Activated CD4-positive, alpha-beta T cell treated with anti-CD3 and anti-CD28 coated beads, Interleukin-2, Interleukin-4, amounts not matched to agents 100 ng/mL and 50 ng/mL, durations not matched to agents 16 hours and 8 hours (primary cell): ENCODE measurements at places on chromosomes 12 and 14.
A peak's percentile ranks its signal among the peaks of the same experiment; 100 is the strongest.

DNA sequence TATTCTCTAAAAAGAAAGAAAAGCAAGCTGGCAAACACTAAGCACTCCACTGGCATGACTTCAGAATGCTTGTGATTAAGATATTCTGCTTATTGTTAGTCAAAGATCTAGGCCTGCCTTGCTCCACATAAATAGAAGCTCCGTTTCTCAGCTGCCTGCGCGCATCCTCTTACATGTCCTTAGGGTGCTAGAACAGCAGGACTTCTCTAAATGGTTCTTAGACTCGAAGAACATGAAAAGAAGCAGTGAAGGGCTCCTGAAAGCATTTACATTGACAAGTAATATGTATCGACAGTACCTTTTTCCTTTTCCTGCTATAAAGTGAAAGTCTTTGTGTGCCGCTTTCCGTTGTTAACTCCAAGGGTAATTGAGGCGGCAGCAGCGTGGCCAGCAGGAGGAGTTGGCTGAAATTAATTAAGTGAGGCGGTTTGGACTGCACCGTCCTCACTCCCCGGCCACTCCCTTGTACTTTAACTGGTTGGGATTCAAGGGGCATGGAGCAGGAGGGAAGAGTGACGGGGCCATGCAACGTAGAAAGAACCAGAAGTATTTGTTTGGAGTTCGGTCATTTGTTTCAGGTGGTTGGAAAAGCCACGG lies 34.2 kb upstream of the OTX2 start:
- DNase-seq, result no peak

DNA sequence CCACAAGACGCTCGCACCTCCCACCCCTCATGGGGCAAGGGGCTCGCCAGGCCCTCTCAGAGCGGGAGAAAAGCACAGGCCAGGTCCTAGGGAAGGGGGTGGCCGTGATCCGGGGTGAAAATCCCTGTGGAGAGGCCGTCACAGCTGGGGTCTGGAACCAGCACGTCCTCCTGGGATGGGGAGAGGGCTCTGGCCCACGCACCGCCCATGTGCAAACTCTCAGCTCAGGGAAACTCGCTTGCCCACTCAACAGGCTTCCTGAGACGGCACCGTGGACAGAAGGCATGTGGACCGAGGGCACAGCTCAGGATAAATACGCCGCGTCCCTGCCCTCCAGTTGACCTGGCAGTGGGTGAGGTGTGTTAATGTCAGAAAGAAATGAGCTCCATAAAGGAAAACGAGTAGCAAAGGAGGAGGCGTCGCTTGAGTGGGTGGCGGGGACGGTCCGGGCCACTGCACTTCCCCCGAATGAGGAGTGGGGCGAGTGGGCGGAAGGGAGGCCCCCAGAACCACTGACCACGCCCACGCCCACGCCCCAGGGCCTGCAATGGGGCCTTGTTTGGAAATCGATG lies 57.6 kb upstream of the GALNT9 start:
- DNase-seq, result no peak

DNA sequence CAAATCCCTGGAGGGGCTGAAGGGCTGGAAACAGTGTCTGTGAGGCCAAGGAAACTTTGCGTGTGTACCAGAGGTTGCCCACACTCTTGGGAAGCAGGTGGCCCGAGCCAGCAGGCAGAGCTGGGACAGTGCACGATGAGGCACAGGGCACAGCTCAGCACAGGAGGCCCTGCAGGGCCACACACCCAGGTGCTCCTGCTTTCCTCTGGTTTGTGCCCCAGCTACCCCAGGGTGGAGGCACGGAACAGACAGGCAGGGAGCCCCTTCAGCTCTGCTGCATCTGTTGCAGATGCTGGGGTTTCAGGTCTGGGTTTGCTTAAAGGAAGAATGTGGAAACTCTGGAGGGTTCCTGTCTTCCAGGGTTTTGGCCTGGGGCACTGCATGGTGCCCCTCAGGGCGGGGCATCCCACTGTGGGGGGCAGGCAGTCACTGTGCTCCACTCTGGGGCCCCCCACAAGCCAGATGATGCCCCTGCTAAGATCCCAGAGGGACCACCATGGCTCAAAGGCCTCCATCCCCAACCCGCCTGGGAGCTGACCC lies 8.6 kb downstream of the TMEM179 start:
- no peak for DNase-seq

- no peak for DNase-seq
These were observed 385.9 kb downstream of the BMP4 start for GRCh38 chr14:53570411-53571387.

DNA sequence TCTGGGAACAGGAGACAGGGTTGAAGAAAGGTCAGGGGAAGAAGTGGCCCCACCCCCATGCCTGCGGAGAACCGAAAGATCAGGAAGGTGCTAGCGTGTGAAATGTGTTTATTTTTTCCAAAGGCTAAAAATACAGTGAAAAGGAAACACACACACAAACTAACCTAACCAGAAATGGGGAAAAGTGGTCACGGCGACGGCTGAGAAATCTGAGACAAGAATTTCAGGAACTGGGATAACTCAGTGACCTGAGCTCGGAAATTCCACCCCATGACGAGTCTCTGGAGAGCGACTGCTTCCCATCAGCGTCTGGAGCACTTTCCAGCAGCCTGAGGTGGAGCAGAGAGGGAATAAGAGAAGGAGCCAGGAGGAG lies 16.6 kb upstream of the RND1 start:
- no peak for DNase-seq

- DNase-seq, result no peak
These were observed 12.9 kb downstream of the GMFB start for GRCh38 chr14:54475911-54476310.

- no peak for DNase-seq
These were observed 57.0 kb downstream of the CCDC88C start for GRCh38 chr14:91360490-91361232.

- DNase-seq, result no peak
These were observed 602.7 kb upstream of the FOXG1 start for GRCh38 chr14:28163897-28164296.

DNA sequence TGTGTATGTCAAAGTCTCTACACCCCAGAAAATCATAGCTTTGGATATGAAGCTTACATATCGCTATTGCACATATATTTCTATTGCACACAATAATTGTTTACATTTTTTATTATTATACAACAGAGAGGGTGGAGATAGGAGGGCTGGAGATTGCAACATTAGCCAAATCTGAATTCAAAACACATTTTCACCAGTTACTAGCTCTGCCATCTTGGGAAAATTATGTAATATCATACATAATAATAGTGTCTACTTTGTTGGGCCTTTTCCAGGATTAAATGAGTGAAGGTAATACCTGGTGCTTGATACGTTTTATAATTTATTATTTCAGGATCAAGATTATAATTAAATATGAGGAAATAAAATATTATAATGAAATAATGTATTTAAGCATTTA lies 507.4 kb upstream of the TBX3 start:
- DNase-seq, result no peak

DNA sequence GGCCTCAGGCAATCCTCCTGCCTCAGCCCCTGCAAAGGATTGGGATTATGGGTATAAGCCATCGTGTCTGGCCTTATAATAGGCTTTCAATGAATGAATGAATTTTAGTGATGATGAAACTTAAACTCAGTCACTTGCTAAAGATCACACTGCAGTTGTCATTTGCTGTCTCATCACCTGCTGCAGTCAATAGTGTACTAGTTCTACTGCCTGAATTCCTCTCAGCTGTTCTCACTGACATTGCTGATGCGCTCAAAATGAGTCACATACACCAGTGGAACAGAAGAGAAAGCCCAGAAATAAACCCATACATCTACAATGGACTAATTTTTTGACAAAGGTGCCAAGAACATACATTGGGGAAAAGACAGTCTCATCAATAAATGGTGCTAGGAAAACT lies 5.6 kb upstream of the SYNJ2BP start:
- no peak for DNase-seq

DNA sequence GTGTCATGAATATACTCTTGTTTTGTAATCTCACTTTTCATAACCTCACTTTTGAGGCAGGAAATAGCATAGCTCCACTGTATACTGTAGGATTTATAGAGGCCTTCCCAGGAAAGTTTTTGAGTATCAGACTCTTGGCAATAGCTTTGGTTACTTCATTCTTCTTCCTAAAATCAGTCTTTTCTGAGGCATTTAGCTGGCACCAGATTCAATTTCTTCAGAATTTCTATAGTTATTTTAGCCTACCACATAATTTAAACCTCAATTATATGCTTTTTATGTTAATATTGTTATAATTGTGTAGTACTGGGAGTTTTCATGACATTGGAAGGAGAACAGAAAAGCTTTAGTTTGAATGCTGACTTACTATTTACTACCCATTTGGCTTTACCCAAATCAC lies 322.3 kb upstream of the FAR2 start:
- DNase-seq, result no peak

DNA sequence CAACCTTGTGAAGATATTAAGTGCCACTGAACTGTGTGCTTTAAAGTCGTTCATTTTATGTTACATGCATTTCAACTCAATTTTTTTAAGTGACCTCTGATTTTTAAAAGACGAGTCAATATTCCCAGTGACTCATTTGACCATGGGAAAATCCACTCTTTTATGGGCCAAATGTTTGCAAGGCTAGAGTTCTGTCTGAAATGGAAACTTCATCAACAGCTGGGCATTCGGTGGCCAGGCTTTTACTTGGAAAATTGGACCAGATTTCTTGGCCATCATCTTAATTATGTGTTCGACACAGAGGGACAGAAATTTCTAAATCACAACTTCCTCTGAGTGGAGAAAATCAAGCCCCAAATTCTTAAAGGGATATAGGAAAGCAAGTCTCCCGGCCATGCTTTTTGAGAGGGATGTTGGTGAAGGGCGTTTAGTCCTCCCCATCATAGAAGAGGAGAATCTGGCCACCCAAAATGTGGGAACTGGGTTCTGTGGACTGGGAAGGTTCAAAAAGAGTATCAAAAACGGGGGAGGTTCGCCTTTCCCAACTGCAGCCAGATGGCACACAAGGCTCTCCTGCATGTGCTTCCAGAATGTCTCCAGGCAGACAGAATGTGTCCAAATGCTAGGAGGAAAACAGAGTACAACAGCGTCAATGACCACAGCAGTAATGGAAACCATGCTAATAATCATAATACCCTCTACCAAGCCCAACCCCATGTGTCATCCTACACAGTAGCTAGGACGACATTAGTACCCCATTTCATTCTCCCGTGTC lies 40.9 kb upstream of the FZD10 start:
- no peak for DNase-seq

DNA sequence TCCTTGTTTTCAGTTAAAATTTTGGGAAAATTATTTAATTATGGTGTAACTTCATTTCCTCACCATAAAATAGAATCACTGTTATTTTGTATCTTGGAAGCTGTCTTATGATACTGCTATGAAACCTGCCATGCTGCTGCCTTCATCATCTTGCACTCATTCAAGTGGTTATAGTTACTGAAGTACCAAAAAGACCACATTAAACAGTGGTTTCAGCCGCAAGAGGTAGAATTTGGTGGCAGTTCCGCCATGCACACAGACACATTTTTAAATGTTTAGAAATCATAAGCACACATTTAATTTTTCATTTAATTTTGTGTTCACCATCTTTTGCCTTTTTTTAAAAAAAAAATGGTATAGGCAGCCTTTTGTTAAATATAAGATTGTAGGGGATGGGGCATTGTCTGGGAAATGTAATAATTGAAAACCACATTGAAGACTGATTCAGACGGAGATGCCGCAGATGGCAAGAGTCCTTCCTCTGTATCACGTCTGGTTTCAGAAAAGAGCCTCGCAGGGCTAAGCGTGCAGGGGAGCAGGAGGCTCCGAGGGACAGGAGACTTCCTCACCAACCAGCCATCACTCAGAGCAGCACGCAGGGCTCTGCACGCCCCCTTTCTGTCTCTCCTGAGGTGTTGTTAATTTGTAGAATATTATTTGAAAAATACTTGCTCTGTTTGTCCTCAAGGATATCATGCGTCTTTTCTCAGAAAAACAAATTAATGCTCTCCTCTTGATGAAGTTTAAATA lies 115.2 kb upstream of the PELI2 start:
- DNase-seq, result peak; percentile 73

DNA sequence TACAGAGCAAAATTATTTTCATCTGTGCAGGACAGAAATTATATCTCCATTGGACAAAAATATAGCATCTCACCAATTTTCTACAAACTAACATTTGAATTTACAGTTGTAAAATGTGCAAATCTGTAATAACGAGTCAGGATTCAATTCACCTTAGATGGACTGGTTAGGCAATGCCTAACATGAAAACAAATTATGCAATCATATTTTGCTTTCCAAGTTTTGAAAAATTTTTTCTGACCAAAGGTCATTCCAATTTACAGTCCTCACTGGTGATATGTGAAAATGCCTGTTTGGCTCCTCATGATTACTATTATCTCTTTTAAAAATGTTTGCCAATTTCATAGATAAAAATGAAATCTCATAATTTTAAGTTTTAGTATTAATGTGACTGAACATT lies 6.5 kb upstream of the CPM start:
- DNase-seq, result no peak

GRCh38 chr12:31783996-31784645 lies 55.3 kb upstream of the AMN1 start:
- no peak for DNase-seq

GRCh38 chr12:34291001-34291400 lies 268.7 kb downstream of the ALG10 start:
- no peak for DNase-seq

DNA sequence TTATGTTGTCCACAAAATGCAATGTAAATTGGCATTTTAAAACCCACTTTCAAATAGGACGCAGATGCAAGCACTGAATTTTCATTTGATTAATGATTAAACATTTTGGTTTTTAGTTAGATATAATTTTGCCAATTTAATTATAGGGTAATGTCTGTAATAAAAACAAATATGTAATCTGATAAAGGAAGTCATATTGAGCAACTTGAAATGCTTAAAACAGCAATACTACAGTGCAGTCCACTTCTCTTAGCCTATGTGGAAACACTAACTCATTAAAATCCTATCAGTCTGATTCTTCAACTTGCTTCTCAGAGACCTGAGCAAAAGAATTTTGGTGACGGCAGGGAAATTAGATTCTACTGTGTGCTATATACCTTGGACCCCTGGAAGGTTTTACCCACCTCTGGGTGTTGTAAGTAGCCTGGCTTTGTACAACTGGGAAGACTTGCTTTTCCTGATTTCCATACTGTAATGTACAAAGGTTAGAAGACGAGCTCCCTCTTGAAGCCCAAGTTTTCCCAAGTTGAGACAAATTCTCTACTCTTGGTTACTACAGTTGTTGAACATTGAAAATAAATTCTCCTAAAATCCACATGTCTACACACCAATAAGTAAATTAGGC lies 4.1 kb downstream of the TRHDE start:
- no peak for DNase-seq
